ENCODE measurements at places on chromosomes 3 and 15. TPM values are rescaled to one million over a fixed set of nuclear protein-coding genes. Genes with fewer than 3 reads are reported as not detected.
A peak's percentile ranks its signal among the peaks of the same experiment; 100 is the strongest.

DNA sequence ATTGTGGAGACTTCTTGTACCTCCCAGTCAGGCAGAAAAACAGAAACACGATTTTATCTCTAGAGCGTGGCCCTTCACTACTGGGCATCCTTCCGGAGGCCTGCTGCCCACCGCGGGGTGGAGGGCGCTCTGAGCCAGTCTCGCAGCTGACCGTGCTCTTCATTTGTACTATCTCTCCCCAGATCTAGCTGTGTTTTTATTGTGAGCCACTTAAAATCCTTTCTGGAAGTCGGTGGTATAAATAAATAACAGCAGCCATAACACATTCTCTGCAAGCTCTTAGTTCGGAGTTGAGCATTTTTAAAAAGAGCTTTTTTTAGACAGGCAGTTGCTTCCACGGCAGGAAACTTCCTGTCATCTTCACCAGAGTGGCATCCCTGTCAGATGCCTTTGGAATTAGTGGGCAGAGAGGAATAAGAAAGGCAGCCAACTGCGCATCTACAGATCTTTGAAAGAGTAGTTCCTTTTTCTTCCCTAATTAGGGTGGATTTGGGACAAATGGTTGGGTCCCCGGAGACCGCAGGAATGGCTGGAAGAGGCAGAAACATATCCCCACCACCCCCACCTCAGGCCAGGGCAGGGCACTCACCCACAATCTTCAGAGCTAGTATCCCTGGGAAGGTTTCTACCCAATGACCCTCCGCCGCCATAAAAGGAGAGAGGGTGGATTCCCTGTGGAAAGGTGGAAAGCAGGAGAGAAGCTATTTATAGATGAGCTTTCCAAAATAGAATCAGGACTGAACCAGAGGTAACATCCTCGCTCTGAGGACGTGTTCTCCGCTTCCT lies 91.1 kb downstream of the TOP2B start:
- no peak for DNase-seq

DNA sequence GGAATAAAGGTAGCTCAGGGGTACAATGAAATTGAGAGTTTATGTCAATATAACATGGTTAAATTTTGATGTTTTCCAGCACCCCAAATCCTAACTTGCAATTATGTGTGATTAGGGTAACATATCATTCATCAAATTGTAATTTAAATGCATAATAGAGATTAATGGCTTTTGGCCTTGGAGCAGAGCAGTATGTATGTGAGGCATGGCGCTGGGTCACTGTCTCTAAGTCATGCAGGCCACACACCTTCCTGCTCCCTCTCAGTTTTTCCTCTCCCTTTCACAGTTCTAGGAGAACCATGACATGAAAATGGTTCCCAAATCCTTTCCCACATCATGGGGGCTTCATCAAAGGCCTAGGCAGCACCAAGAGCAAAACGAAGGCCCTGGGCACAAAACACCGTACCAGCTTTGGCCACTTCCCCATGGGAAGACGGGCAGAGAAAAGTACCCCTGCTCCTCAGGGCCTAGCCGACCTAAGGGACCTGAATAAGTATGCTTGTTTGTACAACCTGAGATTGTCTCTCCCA lies 3.9 kb upstream of the SRP14 start:
- peak; percentile 7 for DNase-seq

- DNase-seq: no peak
Observed at GRCh38 chr3:57805674-57806073, 49.6 kb downstream of the SLMAP start.

DNA sequence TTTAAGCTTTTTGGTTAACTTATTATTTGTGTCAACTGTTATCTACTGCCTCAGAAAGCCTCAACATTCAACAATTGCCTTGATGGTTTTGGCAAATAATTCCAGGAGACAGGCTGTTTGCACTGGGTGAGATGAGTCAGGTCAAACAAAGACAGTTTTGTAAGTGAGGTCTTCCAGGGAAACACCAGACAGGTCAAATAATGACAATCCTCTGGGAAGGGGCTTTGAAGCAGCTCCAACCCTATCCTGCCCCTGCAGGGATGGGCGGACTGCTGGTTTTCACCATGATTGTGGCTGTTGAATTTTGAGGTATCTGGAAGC lies 79.4 kb upstream of the PRR23E start:
- no peak for DNase-seq

DNA sequence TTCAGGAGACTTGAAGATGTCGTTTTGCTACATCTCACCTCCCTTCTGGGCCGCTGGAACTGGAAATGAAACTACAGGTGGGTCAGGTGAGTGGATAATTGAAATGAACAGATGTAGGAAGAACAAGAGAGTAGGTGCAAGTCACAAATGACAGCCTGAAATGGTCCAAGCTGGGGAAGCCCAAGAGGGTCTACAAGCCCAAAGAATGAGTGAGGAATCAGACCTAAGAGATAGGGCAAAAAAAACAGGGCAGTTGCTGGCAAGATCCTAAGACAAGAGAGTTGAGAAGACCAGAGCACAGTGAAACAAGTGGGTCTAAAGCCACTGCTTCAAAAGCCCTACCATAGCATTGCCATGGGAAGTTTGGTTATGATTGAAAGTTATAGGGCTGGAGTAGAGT lies 67.4 kb upstream of the SNRK start:
- DNase-seq: no peak

ZNF860 gene
- 1.8 TPM for total RNA-seq

GRCh38 chr15:65837301-65838294 lies 31.7 kb upstream of the RAB11A start:
- peak; percentile 17 for DNase-seq

DNA sequence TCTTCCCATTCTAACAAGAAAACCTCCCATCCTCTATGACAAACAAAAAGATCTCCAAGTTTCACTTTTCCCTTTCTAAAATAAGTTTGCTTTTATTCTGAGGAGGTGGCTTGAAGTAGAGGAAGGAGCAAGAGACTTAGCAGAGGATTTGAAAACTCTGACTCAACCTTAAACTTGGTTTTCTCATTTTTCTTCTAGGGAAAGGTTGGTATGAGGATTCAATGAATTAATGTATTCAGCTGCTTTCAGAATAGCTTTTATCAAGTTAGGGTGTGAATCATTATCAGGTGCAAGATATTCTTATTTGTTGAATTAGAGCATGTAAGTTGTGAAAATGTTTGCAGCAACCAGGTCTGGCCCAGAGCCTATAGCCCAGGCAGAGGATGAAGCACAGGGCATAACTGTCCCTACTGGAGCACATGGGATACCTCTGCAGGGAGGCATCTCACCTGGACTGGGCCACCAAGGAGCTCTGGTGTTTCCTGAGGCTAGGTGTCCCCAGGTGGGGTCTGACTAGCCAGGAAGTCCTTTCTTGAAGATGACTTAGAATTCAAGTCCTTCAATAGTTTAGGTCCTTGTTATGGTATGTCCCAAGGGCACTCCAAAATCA lies 42.3 kb downstream of the SATB1 start:
- no peak for DNase-seq

- DNase-seq: no peak
Observed at GRCh38 chr15:66721501-66721937, 19.5 kb downstream of the SMAD6 start.

EPHA3 gene
- 15.3 TPM for total RNA-seq

IQCH gene
- 2.1 TPM for total RNA-seq

GPR176 gene
- 5.4 TPM for total RNA-seq

Measured in mucosa of gallbladder (tissue), 1 donor.